ENCODE measurements at places on chromosomes 3 and 15.
A peak's percentile ranks its signal among the peaks of the same experiment; 100 is the strongest.

GRCh38 chr3:66483006-66483405, 17.8 kb downstream of the LRIG1 start:
- no peak for DNase-seq

DNA sequence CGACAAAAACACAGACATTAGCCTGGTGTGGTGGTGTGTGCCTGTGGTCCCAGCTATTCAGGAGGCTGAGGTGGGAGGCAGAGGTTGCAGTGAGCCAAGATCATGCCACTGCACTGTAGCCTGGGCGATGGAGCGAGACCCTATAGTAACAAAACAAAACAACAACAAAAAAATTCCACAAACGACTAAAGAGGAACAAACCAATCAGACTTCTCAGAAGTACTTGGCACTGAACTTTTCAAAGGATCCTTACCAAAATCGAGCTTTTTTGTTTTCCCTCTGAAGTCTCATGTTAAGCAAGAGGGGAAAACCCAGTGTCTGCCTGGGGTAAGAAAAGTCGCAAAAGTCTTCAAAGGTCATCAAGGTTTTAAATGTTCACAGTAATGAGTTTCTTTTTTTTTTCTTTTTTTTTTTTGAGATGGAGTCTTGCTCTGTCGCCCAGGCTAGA, 30.1 kb upstream of the TFRC start:
- DNase-seq = no peak

DNA sequence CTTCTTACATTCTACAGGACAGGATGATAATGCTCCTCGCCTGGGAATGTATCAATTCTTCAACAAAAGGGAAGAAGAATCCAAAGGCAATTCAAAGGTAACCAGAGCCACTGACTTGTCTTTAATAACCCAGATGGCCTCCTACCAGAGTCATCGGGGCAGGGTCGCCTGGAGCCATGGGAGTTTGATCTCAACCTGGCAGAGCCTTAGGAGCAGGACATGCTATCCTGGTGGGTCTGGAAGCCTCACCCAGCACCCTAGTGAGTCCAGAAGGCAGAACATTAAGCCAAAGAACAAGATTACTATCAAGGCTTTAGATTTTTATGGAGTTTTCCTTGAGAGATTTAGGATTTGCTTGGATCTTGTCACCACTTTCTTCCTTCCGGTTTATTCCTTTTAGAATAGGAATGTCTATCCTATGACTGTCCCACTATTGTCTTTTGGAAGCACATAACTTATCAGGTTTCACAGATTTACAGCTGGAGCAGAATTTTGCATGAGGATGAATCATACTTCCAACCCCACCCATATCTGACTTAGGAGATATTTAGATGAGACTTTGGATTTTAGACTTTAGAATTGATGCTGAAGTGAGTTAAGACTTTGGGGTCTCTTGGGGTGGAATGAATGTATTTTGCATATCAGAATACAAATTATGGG, 330.3 kb upstream of the GOLIM4 start:
- DNase-seq = no peak

DNA sequence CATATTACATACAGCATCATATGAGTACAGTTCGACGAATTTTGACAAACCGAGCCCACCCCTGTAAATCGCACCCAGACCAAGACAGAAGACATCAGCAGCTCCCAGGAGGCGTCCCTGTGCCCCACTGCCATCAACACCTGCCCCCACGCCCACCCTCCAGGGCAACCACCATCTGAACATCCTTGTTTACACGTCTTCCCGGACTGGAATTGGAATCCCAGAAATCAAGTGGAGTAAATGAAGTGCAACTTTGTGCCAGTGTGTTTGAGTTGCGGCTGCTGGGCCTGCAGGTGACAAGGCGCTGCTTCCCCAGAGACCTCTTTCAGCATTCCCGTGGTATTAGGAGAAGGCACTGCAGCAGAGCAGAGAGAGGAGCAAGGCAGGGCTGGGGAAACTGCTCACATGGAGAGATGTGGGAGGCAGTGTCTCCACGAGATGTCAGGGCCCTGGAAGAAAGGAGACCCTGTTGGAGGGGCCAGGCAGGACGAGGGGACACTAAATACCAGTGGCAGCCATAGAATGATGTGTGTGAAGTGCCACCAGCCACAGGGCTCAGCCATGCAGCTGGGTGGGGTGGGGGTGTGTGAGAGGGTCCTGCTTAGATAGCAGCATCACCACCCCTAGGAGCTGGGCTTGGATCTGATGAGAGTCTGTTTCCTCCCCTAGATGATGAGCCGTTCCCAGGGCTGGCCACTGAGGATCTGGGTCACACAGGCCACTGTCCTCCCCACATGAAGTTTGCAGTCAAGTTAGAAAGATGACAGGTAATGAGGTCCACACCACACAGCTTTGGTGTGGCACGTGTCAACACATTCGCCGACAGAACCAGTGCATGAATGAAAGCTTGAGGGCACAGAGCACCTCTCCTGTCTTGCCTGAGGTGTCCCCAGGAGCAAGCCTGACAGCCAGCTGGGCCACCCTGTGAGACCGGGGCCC, 33.4 kb upstream of the PCSK6 start:
- no peak for DNase-seq

- DNase-seq = no peak
Measured at GRCh38 chr15:89777073-89777751, 1.1 kb downstream of the MESP2 start.

- DNase-seq = no peak
Measured at GRCh38 chr3:120496278-120497002, 45.6 kb upstream of the FSTL1 start.

GRCh38 chr3:195255176-195255500, 15.8 kb downstream of the XXYLT1 start:
- no peak for DNase-seq

DNA sequence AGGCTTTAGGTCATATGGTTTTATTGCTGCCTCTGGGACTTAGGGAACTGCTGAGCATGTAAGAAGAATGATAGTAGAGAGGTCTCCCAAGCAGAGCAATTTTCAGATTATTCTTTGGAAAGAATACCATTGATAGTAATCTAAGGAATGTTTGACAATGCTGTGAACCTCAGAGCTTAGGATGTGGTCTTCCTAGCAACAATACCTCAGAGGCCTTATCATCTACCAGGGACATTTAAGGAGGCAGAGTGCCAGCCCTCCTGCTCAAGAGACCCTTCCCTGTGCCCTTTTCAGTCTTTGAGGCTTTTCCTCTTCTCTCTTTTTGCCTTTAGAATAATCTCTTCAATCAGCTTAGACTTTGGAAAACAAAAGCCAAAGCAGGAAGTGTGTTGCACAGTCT, 272.1 kb downstream of the OXSM start:
- no peak for DNase-seq

GRCh38 chr3:72017935-72018334, 233.0 kb upstream of the PROK2 start:
- DNase-seq = no peak

- no peak for DNase-seq
Measured at GRCh38 chr3:50150863-50151686, 4.0 kb upstream of the SEMA3F start.

GRCh38 chr15:99631255-99631654, 65.5 kb downstream of the MEF2A start:
- DNase-seq = no peak

- DNase-seq = no peak
Measured at GRCh38 chr3:151827816-151828215, 13.9 kb downstream of the AADAC start.

GRCh38 chr3:11621077-11621476, 22.6 kb downstream of the VGLL4 start:
- no peak for DNase-seq

DNA sequence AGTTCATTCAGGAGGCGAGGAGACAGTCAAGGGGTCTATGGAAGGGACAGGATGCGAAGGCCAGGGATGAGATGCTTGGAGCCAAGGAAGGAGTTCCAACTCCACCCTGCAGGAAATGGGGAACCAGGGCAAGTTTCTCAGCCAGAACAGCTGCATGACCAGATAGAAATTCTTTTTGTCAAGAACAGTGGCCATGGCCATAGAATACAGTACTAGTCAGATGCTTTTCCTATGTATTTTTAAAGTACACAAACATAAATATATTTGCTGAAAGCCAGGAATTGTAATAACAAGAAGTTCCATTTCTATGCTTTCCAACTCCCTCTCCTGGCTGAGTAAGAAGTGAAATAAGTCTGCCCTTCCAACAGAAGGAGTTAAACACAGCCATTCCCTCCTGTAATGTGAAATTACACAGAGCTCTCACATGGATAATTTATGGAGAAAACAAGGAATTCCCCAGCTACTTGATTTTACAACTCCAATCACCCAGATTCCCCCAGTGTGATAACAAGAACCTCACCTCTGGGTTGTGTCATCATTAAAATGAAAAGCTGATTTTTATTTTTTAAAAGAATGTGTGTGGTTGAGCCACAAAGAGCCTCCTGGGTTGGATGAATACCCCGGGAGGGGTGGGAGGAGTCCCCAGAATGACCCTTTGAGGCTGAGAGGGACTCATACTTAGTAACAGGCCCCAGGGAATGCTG, 124.6 kb upstream of the ARHGEF3 start:
- DNase-seq = no peak

DNA sequence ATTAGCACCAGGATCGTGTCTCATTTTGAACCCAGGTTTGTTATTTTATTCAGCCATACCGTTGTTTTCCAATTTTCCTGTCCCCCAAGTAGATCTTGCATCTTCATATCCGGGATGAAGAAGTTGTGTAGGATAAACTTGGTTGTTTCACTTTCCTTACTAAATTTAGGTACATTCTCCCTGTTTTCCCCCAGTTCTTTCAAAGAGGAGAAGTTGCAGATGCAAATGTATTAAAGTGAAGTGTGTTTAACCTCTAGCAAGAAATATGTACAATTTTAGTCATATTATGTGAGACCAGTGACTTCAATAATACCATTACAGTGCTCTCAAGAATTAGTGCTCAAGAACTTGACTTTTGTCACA, 1.3 kb downstream of the ATXN7 start:
- DNase-seq = no peak

DNA sequence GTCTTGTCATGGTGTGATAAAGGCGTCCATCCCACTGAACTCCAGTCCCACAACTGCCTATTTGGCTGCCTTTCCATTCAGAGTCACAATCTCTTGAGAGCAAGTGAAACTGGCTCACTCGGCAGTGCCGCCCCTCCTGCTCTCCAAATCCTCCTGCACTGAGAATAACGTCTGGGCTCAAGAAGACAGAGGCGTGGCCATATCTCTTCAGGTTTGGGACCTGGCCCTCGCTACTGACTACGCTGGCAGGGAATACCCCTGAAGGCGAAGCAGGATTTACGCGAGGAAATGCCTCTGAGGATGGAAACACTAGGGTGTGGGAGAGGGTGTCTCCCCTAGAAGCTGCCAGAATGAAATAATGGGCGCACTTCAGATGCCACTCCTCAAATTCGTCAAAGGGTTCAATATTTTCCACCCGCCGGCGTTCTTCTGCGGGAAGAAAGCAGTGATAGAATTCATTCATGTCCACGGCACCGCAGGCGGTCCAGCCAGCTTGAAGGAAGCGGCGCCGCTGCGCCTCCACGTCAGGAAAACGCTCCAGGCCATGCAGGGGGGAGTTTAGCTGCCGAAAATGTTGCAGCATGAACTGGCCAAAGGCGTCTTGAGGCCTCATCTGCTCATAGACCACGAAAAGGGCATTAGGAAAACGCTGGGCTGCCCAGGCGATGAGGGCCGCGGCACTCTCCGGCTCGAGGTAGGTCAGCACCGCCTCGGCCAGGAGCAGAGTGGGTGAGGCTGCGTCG, 985 bp downstream of the LCMT2 start:
- no peak for DNase-seq

- DNase-seq = no peak
Measured at GRCh38 chr15:58921267-58921790, 12.2 kb downstream of the SLTM start.

DNA sequence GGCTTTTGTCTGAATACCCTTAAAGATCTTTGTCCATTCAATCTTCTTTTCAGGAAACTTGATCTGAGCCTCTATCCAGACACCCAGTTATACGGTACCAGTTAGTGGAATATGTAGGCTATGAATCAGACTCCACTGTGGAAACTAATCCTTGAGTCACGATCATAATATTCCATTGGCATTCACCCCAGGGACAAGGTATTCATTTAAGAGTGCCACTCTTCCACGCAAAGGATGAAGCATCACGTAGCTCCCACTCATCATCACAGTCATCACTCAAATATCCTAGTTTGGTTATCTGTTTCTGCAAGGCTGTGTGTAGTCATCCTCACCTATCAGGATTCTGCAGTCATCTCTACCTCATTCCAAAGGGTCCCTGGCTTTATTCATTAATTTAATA, 85.6 kb downstream of the NEDD4 start:
- DNase-seq = no peak

DNA sequence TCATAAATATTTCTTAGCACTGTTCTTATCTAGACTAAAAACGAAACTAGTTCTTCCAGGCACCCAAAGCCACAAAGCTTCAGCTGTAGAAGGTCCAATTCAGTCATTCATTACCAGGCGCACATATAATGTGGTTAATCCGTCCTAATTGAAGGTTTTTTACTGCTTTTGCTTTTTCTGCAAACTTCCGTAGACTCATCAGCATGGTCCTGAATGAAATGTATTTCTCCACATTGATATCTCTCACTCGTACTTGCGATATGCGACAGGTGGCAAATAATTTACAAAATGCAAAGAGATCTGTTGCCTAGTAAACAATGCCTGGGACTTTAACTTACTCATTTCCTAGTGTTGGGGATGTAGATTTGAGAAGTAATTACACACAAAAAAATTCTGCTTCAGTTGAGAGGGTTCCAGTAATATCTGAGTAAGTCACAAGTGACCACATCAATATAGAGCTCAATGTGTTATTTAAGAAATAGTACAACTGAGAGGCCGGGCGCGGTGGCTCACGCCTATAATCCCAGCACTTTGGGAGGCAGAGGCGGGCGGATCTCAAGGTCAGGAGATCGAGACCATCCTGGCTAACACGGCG, 75.0 kb upstream of the MBNL1 start:
- DNase-seq = no peak

DNA sequence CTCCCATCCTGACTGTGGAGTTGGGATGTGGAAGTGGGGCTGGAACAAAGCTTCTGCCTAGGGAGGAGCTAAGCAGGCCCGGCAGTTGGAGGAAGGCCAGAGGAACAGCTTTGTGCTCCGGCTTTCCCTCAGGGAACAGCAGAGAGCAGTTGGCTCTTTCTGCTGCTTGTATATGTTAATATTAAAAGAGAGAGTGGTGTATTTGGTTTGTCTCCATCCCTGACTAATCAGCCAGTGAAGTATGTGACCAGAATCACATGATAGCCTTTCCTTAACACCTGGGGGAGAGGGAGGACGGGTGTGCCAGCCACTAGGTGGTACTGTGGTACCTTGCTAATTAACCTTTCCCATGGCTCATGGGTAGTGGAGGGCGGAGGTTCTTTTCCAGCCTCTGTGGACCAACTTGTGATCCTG, 10.0 kb downstream of the EIF2B5 start:
- DNase-seq = peak; percentile 61

DNA sequence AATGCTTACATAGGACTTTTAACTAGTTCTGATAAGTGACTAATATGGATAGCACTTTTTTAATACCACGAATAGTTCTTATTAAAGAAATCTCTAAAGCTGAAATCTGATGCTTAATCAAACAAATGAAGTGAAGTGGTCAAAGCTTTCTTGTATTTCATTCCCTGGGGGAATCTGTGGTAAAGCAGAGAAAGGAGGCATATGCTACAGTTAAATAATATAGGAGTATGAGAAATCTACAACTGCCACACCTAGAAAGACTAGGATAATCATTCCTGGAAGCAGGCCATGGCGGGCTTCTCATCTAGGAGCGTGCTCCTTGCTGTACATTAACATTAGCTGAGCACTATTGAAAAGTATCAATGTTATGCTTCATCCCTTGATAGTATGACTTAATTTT, 835.7 kb downstream of the OTOL1 start:
- DNase-seq = no peak
